ENCODE measurements at places on chromosomes 5 and 9.
A peak's percentile ranks its signal among the peaks of the same experiment; 100 is the strongest.

- no peak for DNase-seq
Measured at GRCh38 chr5:125967576-125967975, 455.6 kb upstream of the GRAMD2B start.

- peak; percentile 40 for DNase-seq
Measured at GRCh38 chr5:127564002-127564769, 46.7 kb downstream of the PRRC1 start.

DNA sequence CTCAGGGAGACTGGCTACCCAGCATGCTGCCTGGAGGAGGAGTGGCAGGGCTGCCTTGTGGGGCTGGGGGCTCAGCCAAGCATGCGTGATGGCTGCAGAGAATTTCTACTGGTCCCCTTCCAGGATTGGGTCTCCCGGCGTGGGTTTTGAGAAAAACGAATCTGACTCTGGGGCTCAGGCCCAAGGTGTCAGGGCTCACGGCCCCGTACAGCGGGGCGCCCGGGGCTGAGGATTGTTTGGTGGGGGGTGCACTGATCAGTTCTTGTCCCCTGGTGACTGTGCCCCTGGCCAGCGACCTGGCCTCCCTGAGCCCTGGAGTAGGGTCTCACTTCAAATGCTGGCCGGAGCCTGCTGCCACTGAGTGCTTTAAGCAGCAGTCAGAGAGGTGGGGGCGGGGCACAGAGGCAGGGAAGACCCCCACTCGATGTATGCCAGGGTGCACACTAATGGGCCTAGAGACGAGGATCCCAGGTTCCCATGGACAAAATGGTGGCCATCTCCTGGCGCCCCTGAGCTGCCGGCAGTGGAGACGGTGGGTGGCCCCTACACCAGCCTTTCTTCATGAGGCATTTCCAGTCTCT lies 45.5 kb upstream of the RNU6ATAC start:
- no peak for DNase-seq

GRCh38 chr9:130451509-130452388 lies 7.0 kb downstream of the ASS1 start:
- peak; percentile 85 for DNase-seq

DNA sequence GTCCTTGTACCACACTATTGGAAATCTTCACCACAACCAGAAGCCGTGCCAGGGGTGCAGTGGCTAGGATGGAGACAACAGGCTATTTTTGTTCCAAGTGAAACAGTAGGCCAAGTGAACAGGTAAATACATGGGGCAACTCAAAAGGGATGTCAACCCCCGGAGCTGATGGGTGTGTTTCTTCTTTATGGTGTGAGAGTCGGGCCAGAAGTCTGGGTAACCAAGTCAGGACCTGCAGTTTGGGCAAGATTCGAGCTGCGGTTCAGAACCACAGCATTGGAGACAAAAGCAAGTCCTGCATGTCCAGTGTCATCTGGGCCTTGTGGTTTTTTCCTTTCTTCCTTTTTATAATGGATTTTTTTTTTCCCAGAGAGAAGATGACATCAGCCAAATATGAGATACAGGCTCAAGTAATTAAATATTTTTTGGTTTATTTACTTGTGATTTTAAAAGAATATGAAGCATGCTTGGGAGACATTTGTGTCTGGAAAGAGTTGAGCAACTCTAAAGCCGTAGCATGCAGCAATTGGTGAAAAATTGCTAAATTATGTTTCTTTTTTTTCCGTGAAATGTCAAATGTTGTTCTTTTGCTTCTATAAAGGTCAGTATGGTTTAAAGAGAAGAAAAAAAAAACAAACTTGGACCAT lies 261.6 kb downstream of the ARRDC3 start:
- no peak for DNase-seq

GRCh38 chr9:98552331-98552730 lies 156.4 kb downstream of the GABBR2 start:
- DNase-seq, result no peak
